ENCODE measurements at places on chromosomes 12 and 14. TPM values are rescaled to one million over a fixed set of nuclear protein-coding genes. Genes with fewer than 3 reads are reported as not detected.
A peak's percentile ranks its signal among the peaks of the same experiment; 100 is the strongest.

The CCER1 gene
- total RNA-seq: not detected

DNA sequence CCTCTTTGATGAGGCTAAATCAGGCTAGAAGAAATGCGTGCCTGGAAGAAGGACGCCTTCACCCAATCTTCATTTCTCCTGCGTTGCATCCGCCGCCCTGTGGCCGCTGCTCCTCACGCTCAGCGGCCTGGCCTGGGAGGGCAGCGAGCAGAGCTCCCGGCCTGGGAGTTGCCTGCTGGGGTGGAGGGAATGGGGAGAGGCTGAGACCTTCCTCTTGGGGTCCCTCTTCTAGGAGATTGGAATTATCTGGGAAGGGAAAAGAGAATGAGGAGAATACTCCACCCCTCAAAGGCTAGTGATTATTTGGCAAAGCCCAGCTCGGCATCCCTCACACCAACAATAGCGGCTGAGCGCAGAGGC, 2.4 kb upstream of the HOXC12 start:
- DNase-seq: peak; percentile 57

- no peak for DNase-seq
These were observed 46.3 kb downstream of the FLRT2 start for GRCh38 chr14:85576218-85576617.

DNA sequence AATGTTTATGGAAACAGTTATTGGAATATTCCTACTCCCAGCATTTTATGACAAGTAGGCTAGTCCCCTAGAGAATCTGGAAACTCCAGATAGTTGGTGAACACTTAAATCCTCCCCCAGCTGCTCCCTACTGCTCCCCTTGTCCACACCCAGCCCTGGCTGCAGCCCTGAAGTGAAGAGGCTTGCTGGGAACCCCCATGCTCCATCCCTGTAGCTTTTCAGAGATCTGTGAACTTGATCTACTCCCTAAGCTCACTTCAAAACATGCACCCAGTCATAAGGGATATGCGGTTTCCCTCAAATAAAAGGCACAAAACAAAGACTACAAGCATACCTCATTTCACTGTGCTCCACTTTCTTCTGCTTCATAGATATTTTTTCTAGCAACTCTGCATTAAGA, 33.2 kb downstream of the EGLN3 start:
- DNase-seq: no peak

DNA sequence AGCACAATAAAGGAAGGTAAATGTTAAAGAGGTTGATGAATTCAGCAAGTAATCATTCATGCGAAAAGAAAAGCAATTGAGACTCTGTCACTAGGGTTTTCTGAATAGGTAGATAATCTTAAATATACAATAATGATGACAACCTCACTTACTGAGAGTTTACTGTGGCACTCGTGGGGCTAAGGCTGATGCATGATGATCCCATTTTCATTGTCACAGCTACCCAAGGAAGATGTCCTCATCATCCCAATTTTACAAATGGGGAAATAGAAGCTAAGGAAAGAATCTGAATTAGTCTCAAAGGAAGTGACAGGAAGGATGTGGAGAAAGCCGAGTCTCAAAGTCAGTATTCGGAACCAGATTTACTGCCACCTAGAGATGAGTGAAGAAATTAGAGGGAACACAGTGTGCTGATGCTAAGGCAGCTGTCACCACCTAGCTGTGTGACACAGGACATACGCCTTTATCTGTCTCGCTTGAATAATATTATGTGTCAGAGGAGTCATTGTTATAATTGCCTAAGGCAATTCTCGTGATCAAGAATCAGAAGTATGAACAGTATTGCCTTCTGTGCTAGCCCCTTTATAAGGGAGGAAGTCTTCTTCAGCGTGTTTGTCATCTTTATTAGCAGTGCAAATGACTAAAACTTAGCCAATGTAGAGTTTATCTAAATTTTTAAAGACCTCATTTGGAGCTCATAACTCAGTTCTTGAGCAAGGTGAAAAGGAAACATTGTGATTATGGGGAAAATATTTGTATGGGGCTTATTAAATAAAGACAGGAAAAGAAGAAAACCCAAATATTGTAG, 63.2 kb downstream of the ERGIC2 start:
- DNase-seq: no peak

The SLC25A47 gene
- not detected for total RNA-seq

The STAC3 gene
- total RNA-seq: 1.3 TPM

The CCDC59 gene
- 54.0 TPM for total RNA-seq

DNA sequence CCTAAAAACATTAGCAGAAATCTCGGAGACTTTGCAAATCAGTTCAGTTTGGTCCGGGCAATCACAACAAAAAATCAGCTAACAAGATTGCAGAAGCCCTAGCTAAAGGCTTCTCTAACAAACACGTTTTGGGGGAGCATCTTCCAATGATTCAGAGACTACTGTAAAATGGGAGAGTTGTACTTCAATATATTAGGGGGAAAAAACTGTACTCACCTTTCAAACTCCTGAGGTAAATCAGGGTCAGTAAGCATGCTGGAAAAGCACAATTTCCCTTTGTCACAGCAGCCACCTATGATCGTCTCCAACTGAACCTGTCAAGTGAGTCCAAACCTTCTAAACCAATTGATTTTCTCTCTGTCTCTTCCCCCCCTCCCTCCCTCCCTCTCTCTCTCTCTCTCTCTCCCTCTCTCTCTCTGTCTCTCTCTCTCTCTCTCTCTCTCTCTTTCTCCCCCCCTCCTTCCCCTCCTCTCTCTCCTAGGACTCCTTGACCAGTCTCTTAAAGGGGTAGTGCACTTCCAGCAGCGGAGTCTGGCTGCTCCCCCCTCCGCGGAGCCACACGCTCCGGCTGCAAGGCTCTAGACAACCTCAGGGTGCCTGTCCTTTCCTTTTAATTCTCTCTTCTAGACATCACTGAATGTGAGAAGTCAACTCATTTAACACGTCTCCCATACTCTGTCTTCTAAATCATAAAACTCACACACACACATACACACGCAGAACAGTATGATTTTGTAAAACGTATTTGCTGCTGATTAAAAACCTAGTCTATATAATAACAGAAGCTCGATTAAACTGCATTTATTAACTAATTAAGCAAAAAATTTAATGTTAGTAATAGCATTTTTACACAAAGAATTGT, at the start of gene SOX5:
Gene SOX5, minus strand, starts transcription at position 323 of the 862 bp plus-strand sequence. Its CDS starts 69 bp downstream, at position 254.
- peak; percentile 45 for DNase-seq

DNA sequence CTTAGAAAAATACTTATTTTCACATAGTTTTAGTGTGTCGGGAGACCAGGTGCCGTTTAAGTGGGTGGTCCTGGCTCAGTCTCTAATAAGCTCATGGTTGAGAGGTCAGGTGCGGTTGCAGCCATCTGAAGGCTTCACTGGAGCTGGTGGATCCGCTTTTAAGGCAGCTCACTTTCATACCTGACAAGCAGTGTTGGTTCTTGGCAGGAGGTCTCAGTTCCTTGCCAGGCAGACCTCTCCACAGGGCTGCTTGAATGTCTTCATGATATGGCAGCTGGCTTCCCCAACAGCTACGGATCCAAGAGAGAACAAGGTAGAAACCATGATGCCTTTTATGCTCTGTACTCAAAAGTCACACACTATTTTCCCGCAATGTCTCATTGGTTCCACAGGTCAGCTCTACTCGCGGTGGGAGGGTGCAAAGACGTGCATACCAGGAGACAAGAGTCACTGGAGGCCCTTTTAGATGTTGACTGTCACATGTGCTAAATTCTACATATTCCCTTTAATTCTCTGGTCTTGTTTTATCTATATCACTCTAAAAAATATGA, 8.0 kb upstream of the ZDHHC17 start:
- DNase-seq: no peak

The APOF gene
- not detected for total RNA-seq

The AICDA gene
- total RNA-seq: not detected

- no peak for DNase-seq
These were observed 87.4 kb downstream of the DNAH10 start for GRCh38 chr12:123849517-123849916.

- DNase-seq: no peak
These were observed 56.4 kb upstream of the RNU6-8 start for GRCh38 chr14:32259368-32260013.

The IQSEC3 gene
- 3.6 TPM for total RNA-seq

- no peak for DNase-seq
These were observed 122.9 kb downstream of the PRKCH start for GRCh38 chr14:61444215-61444768.

The KITLG gene
- total RNA-seq: 7.8 TPM

GRCh38 chr14:32472512-32473463, 143.7 kb downstream of the AKAP6 start:
- DNase-seq: no peak

- DNase-seq: no peak
These were observed 414.8 kb downstream of the SLC6A15 start for GRCh38 chr12:84497819-84498218.

- DNase-seq: no peak
These were observed 294.9 kb downstream of the ETNK1 start for GRCh38 chr12:22919883-22920282.

GRCh38 chr14:37369425-37369824, 171.7 kb downstream of the MIPOL1 start:
- no peak for DNase-seq

DNA sequence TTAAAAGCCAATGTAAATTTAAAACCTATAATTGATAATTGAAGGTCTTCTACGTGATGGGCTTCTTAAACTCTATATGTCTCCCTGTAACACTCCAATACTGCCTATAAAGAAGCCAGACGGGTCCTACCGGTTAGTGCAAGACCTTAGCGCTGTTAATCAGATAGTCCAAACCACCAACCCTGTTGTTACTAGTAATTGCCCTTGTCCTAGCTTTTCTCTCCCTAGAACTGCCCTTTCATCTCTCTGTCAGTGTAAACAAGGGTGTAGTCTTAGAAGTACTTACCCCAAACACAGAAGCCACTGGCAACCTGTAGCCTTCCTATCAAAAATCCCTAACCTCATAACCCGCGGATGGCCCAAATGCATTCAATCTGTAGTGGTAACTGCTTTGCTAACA, 243.0 kb upstream of the DIO3 start:
- DNase-seq: peak; percentile 3

DNA sequence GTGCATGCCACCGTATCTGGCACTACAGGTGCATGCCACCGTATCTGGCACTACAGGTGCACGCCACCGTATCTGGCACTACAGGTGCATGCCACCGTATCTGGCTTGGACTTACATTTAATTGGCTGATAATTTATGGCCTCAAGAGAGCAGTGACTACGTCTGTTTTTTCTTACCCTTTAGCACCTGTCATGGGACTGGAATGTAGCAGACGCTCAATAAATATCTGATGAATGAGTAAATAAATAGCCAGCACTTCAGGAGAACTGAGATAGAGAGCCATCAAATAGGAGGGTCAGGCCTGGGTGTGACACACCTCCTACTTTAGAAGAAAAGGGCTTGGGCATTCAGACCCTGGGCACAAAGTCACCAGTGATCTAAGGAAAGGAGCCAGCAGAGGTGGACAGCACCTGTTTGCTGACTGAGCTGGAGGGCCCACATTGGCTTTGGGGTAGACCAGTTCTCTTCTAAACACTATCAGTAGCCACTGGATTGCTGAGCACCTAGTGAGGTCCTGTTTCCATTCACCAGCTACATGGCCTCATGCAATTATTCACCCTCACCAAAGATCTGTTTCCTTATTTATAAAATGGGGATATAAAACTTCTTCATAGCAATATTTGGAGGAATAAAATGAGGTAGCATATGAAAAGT, 50.1 kb downstream of the RFX4 start:
- no peak for DNase-seq

The KCNJ8 gene
- 1.4 TPM for total RNA-seq

- DNase-seq: no peak
These were observed 38.4 kb upstream of the CCT2 start for GRCh38 chr12:69546693-69547438.

The CBLN3 gene
- total RNA-seq: 0.54 TPM

- DNase-seq: no peak
These were observed 156.3 kb upstream of the PDE3A start for GRCh38 chr12:20211981-20212421.

GRCh38 chr14:21414137-21414631, 30.4 kb upstream of the SUPT16H start:
- DNase-seq: no peak

DNA sequence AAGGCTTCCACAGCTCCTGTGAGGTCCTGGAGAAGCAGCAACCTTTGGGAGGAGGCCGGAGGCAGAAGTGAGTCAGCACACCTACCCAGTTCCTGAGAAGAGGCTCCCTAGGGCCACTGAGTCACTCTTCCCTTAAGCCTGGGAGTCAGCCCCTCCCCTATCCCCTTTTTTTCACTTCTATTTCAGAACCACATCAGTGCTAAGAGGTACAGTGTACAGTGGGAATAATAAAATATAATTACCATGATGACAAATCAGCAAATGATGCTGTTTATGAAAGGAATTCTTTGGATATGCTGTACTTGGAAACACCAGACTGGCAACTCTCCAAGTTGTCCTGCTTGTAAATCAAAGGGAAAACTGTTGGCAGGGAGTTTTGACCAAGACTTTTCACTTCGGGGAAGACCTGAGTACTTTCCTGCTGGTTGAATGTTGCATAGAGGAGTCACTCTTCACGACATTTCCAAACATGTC, 7.8 kb upstream of the TBPL2 start:
- no peak for DNase-seq

The NRXN3 gene
- total RNA-seq: 4.1 TPM

The FAM181A gene
- total RNA-seq: not detected

GRCh38 chr14:64692986-64693809, 11.0 kb upstream of the PLEKHG3 start:
- no peak for DNase-seq

The A2M gene
- total RNA-seq: not detected

The GPR68 gene
- 0.33 TPM for total RNA-seq

- DNase-seq: no peak
These were observed 58.2 kb downstream of the SAMD4A start for GRCh38 chr14:54625112-54625511.

The SIX6 gene
- total RNA-seq: not detected

GRCh38 chr12:29086325-29087271, 62.5 kb upstream of the FAR2 start:
- no peak for DNase-seq

- DNase-seq: no peak
These were observed 34.8 kb upstream of the RCOR1 start for GRCh38 chr14:102557434-102558226.

- DNase-seq: no peak
These were observed 11.7 kb downstream of the ITGA5 start for GRCh38 chr12:54407183-54407905.

The C3AR1 gene
- total RNA-seq: not detected

The FLVCR2 gene
- total RNA-seq: 7.1 TPM

The RAD51B gene
- 14.9 TPM for total RNA-seq

- DNase-seq: no peak
These were observed 657 bp downstream of the ARHGAP9 start for GRCh38 chr12:57479043-57479375.

GRCh38 chr12:53862831-53863230, 75.8 kb upstream of the HOXC13 start:
- DNase-seq: no peak

The CAPZA3 gene
- total RNA-seq: not detected

DNA sequence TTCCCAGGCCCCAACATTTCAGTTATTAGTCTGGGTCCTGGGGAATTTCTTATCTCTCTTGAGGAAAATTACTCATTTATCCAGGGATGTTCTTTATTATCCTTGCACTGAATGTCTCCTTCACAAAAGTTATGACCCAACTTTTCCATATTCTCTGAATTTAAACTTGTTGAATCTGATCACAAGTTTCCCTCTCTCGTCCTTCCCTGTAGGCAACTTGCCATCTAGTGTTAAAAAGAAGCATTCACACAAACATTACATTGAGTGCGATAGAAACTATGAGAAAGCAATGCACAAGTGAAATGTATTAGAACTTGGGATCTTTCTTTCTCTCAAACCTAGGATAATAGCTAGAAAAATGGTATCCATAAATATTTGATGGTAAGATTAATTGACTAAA, 608.4 kb downstream of the FSCB start:
- DNase-seq: no peak

The UNC79 gene
- total RNA-seq: 2.5 TPM

Data from H1 (cell line).